Left hindlimb (tissue), 1 donor: ENCODE measurements at places on chromosomes 5 and 9.

DNA sequence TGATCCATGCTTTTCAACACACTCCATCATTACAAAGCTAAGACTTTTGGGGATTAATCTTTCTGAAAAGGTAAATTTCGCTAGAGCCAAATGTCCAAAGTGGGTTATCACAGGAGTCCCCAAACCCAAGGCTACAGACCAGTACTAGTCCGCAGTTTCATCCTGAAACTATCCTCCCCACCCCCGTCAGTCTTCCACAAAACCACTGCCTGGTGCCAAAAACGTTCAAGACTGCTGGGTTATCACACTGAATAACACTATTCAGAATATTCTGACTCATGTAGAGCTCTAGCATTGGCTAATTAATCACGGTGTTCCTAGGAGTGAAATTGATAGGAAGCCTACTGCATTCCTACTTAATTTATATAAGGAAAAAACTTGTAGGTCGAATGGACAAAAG, 24.7 kb downstream of the ERP44 start:
- DNase-seq: no peak

DNA sequence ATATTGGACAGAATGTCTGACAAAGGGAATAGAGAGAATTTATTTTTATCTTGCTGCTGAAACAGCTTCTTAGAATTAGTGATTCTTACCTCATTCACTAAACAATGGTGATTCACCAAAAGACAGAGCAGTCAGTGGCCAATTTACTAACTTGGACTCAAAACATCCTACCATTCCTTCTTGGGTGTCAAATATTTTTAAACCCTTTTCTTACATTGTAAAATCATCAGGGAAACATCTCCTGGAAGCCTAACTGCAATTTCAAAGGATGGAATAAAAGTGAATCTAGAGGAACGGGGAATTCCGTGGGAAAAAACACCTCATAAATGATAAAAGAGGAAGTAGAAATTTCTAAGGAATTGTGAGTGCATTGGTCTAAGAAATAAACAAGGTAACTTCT, 97.7 kb downstream of the LHFPL2 start:
- no peak for DNase-seq

GRCh38 chr5:64978546-64978945, 209.8 kb downstream of the CWC27 start:
- DNase-seq: no peak

DNA sequence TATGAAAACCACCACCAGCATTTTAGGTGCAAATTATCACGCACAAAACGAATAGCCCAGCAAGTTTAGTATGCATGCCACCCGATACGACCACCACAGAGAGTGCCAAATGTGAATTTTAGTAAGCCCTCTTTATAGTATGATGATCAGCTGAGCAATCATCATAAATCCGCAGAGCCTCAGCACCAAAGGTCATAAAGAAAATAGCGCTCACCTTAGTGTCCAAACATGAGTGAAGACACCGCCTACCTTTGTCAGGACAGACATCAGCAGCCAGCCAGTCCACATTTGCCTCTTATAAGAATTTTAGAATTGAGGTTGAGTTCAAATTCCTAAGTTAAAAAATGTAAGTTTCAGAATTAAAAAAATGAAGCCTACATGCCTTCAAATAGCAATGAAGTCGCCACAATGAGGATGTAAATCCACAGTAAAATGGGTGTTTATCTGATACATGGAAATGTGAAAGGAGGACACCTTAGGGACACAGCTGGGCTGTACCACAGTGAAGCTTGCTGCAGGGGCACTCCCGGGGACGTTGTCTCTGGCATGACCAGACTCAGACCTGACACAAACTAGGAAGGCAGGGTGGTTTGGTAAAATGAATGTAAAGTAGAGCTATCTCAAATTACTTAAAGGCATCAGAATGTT, 149.0 kb downstream of the AUH start:
- DNase-seq: no peak

DNA sequence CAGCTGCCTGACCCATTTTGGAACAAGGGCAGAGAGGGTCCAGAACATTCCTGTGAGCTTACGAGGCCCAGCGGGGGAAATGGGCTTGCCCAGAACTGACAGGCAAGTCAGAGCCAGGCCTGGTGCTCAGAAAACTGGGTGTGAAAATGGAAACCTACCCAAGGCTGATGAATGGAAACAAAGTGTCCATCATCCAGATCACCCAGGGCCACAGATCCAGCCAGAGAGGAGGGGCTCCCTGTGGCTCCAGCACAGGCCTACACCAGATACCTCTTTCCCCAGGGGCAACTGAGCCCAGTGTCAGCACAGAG, 3.1 kb downstream of the CLTB start:
- no peak for DNase-seq

DNA sequence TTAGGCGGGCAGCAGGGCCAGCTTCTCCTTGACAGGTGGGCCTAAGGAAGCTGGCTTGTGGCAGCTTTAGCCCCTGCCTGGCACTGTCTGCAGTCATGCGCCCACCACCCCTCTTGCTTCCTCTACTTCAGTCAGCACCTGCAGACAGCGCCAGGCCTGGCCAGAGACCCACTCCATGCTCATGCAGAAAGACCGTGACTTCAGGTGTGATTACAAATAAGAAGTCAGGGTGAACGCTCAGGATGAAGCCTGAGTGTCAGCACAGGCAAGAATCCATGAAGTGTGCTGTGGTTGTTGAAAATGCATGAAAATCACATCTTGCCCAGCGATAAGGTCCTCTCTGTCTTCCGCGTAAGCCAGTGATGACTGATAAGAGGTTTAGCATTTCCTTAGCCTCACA, 3.4 kb downstream of the CSF2 start:
- no peak for DNase-seq

DNA sequence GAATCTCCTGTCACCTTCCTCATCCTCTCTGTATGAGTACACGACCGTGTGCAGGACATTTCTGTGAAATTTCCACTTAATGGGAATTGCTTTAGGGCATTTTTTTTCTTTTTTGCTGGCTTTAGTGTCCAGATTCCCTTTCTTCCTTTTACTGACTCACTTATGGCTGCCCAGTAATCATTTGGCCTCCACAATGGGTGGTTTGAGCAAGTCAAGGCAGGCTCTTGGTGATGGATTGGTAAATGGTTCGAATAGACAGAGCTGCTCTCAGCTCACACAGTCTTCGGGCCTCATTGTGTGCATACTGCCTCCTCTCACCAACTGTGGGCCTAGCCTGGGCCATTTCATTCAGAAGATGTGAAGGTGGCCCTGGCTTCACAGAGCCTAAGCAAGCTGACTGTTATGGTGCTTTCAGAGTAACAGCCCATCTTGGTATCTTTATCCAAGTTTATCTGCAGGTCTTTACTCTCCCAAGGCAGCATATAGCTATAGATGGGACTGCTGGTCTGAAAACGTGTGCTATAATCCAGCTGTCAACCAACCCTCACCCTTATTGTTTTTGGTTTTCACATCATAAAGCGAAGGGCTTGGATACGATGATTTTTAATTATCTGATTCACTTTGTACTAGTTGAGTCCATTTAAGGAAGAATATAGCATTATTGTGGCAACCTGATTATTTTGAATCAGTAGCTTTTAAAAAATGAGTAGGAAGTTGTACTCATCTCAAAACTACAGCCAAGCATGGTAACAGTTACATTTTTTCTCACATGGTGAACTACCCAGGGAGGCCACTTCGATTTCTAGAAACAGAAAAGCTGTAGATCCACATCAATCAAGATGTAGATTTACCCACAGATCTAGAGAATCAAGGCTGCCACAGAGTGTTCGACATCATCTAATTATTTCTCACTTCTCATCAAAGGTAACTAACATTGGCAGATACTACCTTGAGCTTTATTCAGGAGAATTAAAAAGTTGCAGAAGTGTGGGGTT, 50.4 kb upstream of the CKMT2 start:
- no peak for DNase-seq

GRCh38 chr5:121164632-121165031, 687.0 kb upstream of the FTMT start:
- DNase-seq: no peak

DNA sequence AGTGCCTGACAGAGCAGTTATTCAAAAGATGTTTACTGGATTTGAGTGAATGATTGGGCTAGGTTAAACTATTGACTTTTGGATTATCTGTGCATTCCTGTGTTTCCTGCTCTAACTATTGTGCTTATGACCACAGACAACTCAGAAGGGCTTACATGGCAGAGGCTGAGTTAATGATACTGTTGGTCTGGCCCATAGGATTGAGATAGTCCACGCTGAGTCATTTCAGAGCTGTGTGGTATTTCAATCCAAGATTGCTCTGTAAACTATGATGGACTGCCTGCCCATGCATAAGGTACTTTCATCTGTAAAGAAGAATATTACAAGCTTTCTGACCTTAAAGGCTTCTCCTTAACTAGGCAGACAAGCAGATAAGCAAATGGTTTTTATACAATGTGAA, 49.1 kb upstream of the SLIT3 start:
- DNase-seq: no peak

GRCh38 chr9:34989946-34990635, 546 bp downstream of the DNAJB5 start:
- peak; percentile 72 for DNase-seq

DNA sequence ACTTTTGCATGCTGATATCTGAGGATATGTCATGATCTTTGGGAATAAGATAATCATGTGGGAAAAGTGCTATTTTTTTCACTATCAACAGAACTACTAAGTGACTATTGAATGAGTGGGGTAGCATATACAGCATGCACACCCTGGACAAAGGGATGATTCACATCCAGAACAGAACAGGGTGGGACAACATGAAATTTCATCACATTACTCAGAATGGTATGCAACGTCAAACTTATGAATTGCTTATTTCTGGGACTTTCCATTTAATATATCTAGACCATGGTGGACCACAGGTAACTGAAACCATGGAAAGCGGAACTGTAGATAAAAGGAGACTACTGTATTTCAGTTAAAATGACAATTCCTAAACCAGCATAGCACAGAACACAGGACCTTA, 370.0 kb downstream of the HINT1 start:
- DNase-seq: no peak

DNA sequence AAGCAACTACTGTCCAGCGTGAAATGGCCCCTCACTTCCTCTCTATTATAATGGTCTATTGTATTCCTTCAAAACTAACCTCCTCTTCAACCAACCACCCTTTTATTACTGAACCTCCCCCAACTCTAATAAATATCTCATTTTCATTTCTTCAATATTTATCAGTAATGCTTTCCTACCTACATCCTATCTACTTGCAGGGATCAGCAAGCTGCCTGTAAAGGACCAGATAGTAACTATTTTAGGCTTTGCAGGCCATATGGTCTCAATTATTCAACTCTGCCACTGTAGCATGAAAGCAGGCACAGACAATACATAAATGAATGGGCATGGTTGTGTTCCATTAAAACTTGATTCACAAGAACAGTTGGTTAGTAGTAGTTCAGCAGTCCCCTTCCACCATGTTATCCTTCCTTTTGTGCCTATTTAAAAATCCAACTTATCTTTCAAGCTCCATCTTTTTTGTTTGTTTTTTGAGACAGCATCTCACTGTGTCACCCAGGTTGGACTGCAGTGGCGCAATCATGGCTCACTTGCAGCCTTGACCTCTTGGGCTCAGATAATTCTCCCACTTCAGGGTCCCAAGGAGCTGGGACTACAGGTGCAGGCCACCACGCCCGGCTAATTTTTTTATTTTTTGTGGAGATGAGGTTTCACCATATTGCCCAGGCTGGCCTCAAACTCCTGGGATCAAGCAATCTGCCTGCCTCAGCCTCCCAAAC, 45.8 kb downstream of the PCDHGC5 start:
- DNase-seq: no peak

DNA sequence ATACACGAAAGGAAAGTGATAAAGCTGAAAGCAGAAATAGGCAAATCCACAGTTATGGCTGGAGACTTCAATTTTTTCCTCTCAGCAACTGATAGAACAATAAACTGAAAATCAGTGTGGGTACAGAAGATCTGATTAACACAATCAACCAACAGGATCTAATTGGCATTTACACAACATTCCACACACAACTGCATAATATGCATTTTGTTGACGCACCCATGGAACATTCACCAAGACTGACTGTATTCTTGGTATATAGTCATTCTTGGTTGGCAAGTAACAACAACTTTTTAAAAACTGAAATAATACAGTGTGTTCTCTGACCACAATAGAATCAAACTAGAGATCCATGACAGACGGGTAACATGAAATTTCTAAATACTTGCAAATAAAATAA, 218.7 kb upstream of the S1PR3 start:
- DNase-seq: no peak

- DNase-seq: no peak
Observed at GRCh38 chr5:52758014-52758413, 29.7 kb upstream of the ITGA1 start.

GRCh38 chr9:88446728-88447127, 58.5 kb downstream of the SPIN1 start:
- no peak for DNase-seq

- no peak for DNase-seq
Observed at GRCh38 chr5:80623999-80624398, 30.5 kb upstream of the MSH3 start.

DNA sequence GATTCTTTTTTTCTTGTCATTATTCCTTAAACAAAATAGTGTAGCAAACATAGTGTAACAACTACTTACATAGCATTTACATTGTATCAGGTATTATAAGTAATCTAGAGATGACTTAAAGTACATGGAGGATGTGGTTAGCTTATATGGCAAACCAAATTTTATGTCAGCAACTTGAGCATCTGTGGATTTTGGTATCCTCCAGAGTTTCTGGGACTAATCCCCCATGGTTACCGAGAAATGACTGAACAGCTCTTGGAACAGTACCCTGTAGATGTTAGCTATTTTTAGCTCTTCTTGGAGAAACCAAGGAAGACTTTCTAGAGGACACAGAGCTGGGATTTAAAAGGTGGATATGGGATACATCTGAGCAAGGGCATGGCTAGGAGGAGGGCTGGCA, 157.6 kb upstream of the KLF4 start:
- DNase-seq: no peak
